ENCODE measurements at places on chromosomes 11 and 22. TPM values are rescaled to one million over a fixed set of nuclear protein-coding genes. Genes with fewer than 3 reads are reported as not detected.

GRCh38 chr22:41285441-41285819, 557 bp downstream of the RANGAP1 start:
- peak; percentile 73 for DNase-seq

The C11orf91 gene
- not detected for polyA plus RNA-seq

- no peak for DNase-seq
Observed at GRCh38 chr11:57390535-57390934, at the start of gene PRG2. Gene PRG2, minus strand, starts transcription at chr11:57390650. Its CDS starts 706 bp downstream, at chr11:57389944.

GRCh38 chr11:80937842-80938241, 1497.0 kb upstream of the TENM4 start:
- no peak for DNase-seq

GRCh38 chr11:40877981-40878380, 581.5 kb downstream of the LRRC4C start:
- no peak for DNase-seq

- no peak for DNase-seq
Observed at GRCh38 chr11:36153551-36153950, 135.7 kb downstream of the COMMD9 start.

The CAPN5 gene
- polyA plus RNA-seq, result 90.8 TPM

DNA sequence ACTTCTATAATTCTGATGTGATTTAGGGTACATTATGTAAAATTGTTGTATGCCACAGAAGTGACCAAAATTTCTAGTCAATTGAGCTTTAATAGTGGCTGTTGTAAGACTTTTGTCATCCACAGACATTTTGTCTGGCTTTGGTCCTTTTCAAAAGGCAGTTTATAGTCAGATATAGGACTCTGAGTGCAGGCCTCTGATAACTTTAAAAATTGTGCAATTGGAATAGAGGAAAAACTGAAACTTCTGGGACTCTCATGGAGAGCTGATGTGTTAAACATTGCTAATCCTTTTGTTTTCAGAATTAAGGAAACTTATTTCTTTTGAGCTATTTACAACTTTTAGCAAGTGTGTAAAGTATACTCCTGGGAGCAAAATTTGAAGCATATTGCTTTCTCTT, 9.0 kb upstream of the MRPL17 start:
- no peak for DNase-seq

GRCh38 chr11:27642954-27643353, 57.3 kb downstream of the BDNF start:
- no peak for DNase-seq

- no peak for DNase-seq
Observed at GRCh38 chr22:18033204-18033998, 9.0 kb upstream of the MICAL3 start.

DNA sequence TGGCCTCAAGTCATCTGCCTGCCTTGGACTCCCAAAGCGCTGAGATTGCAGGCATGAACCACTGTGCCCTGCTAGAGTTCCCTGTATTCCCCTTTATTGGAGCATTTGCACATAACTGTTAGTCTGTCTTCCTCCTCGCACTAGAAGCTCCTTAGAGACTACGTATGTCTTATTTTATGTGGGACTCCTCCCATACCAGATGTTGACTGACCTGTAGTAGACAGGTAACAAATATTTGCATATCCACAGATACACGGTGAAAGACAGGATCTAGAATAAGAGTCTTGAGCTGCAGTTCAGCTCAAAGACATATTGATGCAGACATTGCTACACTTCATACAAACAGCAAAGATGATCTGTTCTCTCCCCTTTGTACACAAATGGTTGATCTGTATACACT, 40.7 kb downstream of the SWAP70 start:
- no peak for DNase-seq

The DMC1 gene
- polyA plus RNA-seq, result not detected

The MFRP gene
- polyA plus RNA-seq, result not detected

DNA sequence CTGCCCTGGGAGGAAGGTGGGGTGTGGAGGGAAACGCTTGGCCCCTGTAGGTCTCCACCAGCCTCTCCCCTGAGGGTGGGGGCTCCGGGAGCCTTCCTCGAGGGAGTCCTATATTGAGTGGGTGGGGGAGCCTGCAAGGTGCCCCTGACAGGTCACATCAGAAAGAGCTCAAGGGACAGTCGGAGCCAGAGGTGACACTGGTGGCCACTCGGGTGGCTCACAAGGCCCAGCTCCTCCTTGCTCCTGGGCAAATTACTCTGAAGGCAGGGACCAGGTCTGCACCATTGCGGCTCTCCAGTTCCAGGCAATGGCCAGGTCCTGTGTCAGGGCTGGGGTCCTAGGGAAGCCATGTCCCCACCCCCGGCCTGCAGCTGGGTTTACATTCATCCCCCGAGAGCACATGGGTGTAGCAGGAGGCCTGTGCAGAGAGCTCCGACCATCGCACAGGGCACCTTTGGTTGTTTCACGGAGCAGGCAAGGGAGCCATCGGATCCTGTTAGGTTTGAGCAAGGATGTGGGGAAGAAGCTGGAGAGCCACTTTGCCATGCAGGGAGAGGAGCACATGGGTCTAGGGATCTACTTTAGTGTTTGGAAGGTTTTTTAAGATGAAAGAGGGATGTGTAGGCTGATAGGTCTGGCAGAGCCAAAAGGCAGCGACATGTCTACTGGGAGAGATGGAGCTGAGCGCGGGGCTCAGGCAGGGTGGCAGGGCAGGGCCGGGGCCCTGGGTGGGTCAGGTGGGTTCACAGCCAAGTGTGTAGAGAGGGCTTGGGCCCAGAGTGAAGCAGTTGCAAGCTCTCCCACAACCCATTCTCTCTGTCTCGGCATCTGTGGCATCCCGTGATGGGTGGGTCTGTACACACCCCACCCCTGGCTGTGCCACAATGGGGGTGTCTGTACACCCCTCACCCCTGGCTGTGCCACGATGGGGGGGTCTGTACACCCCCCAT, 14.8 kb downstream of the CCND1 start:
- peak; percentile 58 for DNase-seq

DNA sequence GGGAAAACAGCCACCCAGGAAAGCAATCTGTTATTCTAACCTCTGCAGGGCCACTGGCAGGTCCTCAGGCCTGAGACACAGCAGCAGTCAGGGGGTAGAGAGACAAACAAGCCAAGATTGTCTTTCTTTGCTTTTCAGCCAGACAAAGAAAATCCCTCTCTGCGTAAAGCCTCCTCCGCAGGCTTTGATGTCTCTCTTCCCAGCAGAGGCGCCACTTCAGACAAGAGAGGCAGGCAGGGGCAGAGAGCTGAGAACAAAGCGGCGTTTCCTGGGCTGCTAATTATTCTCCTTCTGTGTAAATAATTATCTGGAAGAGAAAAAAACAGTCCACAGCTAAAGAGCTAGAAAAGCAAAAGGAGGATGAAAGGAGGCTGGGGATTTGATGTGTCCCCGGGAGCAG, 102.7 kb upstream of the SEZ6L start:
- no peak for DNase-seq

GRCh38 chr11:83611600-83611999, 325.4 kb upstream of the CCDC90B start:
- DNase-seq, result no peak

The RIMBP3C gene
- not detected for polyA plus RNA-seq

The P2RY2 gene
- 6.2 TPM for polyA plus RNA-seq

- DNase-seq, result peak; percentile 58
Observed at GRCh38 chr11:117313828-117314768, 2.0 kb downstream of the BACE1 start.

DNA sequence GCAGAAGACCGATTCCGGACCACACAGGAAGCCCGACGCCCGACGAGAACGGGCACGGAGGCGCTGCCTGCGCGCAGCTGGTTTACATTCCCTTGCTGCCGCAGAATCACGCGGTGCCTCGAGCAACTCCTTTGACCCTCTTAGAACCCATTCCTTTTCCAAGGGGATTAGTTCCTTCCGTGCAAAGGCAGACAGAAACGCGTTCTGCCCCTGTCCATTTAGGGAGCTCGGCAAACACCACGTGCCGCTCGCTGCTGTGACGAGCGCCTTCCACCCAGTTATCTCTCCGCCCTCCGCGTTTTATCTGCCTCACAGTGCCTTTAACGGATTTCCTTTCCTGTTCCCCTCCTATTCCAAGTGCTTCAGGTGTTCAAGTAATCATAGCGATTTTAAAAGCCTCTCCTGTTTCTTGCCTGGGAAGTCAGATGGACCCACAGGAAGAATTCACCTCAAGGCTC, 24.1 kb upstream of the MICAL3 start:
- peak; percentile 77 for DNase-seq

DNA sequence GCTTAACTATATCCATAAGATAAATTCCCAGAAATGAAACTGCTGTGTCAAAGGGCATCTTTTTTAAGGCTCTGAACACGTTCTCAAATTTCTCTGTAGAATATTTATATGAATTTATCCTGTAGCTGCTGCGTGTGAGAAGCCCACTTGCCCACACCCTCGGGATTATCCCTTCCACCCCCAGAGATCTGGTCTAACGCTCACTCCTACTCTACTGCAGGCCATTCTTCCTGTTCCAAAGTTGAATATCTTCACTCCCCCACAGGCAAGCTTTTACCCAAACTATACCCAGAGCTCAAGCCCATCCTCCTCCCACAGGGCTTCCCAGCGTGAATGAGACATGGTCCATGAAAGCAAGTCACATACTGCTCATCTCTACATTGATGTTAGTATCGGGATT, 24.9 kb downstream of the SIAE start:
- no peak for DNase-seq

- DNase-seq, result no peak
Observed at GRCh38 chr11:1845095-1845429, 6.3 kb downstream of the TNNI2 start.

GRCh38 chr11:128956401-128957201, 13.9 kb upstream of the TP53AIP1 start:
- DNase-seq, result no peak

- no peak for DNase-seq
Observed at GRCh38 chr22:40982482-40983385, 31.6 kb downstream of the RBX1 start.

The SMC1B gene
- not detected for polyA plus RNA-seq

The MB gene
- polyA plus RNA-seq, result 84.7 TPM

DNA sequence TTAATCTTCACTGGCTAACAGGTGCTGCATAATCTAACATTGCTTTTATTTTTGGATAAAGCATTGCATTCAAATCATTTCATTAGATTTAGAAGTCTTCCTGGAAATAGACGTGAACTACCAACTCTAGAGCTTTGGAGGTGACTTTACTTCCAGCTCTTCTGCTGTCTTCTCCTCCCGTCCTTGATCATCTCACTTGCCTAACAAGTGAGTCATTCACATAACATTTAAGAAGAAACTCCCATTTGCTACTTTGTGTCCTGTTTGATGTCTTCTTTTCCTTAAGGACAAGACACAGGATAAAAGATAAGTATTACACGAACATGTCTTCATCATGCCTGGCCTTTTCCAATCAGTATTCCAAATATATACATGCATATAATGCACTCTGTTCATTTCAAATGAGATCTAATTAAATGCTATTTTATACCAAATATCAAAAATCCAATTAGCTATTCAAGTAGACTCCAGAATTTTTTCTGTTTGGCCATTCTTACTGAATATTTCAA, 88.3 kb downstream of the BDNF start:
- no peak for DNase-seq

DNA sequence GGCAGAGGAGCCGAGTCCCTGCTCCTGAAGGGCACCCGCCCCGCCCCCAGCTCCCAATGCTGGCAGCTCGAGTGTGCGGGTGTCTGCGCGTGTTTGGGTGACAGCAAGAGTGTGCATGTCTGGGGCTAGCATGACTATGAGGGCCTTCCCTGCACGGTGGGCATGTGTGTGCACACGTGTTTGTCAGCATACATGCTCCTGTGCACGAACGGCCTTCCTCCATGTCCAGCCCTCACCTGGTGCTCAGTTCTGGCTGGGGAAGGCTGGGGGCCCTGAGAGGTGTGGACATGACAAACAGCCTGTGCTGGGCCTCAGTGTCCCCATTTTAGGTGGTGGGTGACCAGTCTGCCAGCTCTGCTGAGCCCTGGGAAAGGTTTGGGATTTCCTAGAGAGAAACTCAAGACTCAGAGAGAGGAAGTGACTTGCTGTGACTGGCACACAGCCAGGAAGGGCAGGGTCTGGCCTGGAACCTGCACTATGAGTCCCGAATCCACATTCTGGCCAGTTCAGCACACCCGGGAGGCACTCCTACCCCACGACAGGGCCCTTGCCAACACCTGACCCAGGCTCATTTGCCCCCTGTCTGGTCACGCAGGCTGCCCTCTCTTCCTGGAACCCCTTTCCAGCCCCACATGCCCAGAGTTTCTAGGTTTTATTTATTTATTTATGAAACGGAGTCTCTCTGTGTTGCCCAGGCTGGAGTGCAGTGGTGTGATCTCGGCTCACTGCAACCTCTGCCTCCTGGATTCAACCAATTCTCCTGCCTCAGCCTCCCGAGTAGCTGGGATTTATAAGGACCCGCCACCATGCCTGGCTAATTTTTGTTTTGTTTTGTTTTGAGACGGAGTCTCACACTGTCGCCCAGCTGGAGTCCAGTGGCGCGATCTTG, 3.3 kb upstream of the SHISA8 start:
- DNase-seq, result no peak

The OR8U1 gene
- not detected for polyA plus RNA-seq

DNA sequence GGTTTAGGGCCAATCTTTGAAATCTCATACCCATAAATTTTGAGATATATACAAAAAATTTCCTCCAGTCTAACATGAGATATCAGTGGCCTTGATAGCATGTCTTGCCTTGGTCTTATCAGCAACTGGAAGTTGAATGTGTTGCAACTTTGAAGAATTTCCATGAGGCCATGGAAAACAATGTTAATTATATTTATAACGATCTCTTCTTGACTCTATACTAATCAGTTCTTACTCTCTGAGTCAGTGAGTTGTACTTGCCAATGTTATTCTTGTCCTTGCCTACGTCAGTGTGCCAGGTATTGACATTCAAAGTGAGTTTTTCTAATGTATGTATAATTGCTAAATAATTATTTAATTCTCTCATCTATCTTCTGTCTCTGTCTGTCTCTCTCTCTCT, 535.1 kb downstream of the KCNA4 start:
- no peak for DNase-seq

DNA sequence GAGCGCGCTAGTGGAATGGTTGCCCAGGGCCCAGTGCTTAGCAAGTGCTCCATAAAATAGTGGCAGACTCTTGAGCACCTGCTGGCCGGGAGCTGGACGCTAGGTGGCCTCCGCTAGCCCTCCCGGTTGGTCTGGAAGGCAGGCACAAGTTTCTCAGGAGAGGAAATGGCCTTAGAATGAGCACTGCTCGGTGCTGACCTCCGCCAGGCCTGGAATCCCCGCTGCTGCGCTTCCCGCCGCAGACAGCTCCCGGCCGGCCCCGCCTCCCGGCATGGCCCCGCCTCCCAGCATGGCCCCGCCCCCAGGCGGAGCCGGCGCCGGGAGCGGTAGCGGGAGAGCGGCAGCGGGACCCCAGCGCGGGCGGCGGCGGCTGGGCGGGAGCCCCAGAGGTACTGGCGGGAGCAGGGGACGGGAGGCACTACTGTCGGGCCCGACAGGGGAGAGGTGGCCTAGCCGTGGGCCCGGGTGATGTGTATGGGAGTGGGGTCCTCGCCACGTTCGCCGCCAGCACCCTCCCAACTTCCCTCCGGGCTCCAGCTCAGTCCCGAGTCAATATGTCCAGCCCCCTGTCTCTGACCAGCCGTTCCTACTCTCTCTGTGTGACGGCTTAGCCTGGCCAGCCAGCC, at the start of gene SIPA1:
Gene SIPA1, plus strand, starts transcription at position 308 of the 626 bp plus-strand sequence. CDS start 2,821 bp downstream, outside the sequence.
- DNase-seq, result peak; percentile 86

GRCh38 chr11:76185931-76186401, 20.3 kb downstream of the WNT11 start:
- no peak for DNase-seq

The TUBA8 gene
- polyA plus RNA-seq, result 3.0 TPM
